Common myeloid progenitor, CD34-positive (primary cell): ENCODE measurements at places on chromosomes 2 and 18.

- DNase-seq: no peak
Observed at GRCh38 chr2:176174382-176174823, 14.1 kb upstream of the HOXD1 start.

GRCh38 chr2:101858910-101859309, 132.8 kb upstream of the IL1R2 start:
- no peak for DNase-seq

DNA sequence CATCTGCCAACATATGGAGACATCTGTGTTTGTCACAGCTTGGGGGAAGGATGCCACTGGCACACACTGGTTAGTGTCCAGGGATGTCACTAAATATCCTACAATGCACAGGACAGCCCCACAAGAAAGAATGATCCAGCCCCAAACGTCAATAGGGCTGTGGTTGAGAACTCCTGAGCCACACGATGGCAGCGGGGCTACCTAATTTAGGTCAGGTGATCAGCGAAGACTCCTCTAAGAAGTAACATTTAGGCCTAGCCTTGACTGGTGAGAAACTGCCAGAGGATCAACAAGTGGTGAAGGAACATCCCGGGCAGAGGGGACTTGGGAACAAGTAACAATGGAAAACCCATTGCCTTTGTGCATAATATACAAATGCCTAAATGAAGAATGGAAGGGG, 5.0 kb upstream of the TGIF1 start:
- no peak for DNase-seq

DNA sequence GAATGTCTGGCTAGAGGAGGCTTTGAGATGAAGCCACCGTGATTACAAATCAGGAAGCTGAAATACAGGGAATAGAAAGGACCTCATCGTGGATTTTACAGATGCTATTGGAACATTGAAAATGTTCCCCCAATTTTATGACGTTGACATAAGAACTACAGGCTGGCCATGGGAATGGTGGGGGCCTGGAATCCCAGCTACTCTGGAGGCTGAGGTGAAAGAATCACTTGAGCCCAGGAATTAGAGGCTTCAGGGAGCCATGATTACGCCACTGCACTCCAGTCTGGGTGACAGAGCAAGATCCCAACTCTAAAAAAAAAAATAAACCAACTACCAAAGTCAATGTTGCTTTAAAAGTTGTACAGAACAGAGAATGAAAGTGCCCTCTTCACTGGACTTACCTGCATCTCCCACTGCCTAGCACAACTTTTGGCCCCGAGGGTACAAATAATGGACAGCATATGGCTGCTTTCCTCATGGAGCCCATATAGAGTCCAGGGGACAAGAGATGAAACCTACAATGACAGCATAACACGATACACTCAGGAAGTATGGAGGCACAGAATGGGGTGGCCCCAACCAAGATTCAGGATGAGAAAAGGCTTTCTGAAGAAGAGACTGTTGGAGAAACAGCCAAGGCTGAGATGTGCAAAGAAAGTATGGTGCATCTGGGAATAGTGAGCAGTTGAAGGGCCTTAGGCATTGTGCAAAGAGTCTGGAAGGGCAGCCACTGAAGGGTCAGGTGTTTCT, 254.8 kb downstream of the MYCN start:
- DNase-seq: no peak

DNA sequence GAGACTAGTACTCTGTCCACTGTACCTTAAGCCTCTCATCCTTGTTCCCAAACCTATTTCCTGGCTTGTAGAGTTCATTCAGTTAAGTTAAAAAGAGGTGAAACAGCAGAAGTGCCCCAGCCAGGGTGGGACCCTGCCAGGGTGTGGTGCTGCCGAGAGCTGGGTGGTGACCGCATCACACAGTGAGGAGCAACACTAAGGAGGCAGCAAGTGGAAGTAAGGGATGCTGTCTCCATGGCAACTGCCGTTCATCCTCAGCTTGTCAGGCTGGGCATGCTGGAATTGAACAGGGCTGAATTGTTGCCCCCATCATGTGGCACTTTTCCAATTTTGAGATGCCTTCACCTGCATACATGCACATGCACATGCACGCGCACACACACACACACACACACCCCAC, 77.0 kb downstream of the VSNL1 start:
- no peak for DNase-seq

- no peak for DNase-seq
Observed at GRCh38 chr2:239662413-239663120, 261.7 kb upstream of the HDAC4 start.

DNA sequence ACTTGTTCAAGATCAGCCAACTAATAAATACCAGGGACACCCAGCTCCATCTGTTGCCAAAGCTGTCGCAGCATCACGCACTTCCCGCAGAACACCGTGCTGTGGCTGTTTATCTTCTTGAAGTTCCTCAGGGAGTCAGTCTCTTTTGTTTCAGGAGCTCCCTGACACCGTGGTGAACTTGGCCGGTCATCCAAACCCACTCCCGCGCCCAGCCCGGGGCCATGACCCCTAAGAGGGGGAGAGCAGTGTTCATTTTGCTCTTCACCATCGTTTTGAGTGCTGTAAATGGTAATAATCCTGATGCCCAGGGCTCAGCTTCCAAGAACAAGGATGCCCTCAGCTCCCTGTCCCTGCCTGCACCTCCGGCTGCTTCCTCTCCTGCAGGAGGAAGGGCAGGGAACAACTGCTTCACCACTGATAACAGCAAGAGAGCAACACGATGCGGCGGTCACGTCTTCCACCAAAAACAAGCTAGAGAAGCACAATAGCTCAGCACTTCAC, 131.4 kb downstream of the SEPTIN10 start:
- peak; percentile 52 for DNase-seq

- DNase-seq: peak; percentile 12
Observed at GRCh38 chr18:56532176-56532840, 106.1 kb downstream of the TXNL1 start.

DNA sequence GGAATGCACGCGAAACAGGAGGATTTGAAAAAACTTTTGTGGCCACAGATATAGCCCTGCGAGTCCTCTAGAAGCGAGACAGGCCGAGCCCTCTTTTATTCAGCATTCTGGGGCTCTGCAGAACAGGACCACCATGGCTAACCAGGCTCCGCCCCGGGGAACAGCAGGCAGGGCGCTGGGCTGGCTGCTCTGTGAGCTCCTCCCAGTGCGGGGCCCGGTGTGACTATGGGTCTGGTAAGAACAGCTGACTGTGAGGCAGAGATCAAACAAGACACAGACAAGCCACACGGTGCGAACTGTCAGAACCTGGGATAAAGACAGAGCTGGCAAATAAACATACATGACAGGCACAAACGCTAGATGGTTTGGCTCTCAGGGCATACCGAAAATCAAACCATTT, 15.5 kb downstream of the PXDN start:
- no peak for DNase-seq

DNA sequence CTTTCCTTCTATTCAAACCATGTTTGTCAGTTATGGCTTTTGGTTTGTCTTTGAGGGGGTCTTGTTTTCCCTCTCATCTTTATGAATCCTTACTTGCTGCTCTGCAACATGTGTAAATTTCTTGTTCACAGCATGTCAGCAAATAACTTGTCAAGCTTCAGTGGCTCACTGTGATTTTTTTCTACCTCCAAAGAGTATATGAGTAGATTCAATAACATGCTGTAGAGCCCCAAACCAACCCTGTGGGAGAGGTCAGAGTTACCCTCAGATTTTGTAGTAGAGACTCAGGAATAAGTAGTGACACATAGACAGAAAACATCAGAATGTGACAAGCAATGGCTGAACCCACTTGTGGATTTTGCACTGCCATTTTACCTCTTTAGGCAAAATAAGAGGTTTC, 121.6 kb downstream of the PLCL1 start:
- DNase-seq: no peak

- no peak for DNase-seq
Observed at GRCh38 chr18:23903971-23904370, 110.6 kb upstream of the TTC39C start.

DNA sequence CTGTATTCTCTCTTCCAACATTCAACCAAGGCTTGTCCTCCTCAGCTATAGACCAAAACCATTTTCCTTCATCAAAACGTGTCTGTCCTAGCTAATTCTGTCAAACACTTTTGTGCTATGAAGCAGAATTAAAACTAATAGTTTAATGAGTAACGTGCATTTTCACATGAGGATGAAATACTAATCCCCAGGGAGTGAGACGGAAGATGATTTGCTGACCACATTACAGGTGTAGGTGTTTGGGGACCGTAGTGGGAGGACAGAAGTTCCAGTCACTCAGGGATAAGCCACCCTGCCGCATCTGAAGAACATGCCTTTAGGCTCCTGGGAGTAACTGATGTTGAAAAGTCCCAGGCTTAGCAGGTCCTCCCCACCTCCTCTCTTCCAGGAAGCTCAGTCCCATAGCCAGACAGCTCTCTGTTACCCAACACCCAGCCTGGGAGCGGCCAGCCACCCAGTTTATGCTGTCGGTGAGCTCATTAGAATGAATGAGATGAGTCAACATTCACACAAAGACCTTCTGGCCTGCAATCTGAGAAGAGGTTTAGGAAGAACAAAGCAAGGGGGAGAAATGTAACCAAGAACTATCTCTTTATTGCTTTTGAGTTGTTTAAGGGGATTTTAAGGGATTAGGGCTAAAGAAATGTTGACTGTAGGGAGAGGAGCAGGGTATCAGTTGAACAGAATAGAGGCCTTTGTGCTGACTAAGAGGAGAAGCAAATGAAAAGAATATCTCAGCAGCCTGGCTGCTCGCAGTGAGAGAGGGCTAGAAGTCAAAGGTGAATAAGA, 122.5 kb downstream of the FOXI3 start:
- DNase-seq: no peak

GRCh38 chr2:158317642-158318041, 138.9 kb downstream of the CCDC148 start:
- no peak for DNase-seq
